Hindlimb muscle (tissue), 1 donor: ENCODE measurements at places on chromosomes 13 and 19. TPM values are rescaled to one million over a fixed set of nuclear protein-coding genes. Genes with fewer than 3 reads are reported as not detected.
A peak's percentile ranks its signal among the peaks of the same experiment; 100 is the strongest.

- DNase-seq, result no peak
Observed at GRCh38 chr13:93169980-93170379, 56.6 kb upstream of the GPC6 start.

- no peak for DNase-seq
Observed at GRCh38 chr13:98515818-98516465, 61.0 kb downstream of the STK24 start.

DNA sequence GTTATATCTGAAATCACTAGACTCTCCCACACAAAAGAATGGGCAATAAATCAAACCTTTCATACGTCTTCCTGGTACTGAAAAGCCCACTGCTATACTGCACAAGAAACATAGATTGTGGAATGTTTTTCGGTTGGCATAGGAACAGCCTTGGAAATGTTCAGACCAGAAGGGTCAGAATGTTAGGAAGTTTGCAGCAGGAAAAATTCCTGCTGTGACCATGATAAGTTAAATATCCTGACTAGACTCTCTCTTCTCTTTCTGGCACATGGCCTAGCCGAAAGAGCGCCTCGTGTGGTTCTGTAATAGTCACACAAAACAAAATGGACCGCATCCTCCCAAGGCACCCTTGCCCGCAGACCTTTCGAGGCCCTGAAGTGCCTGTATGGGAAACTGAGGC, 427.2 kb downstream of the COG6 start:
- DNase-seq, result no peak

GRCh38 chr13:100323937-100324336, 235.0 kb downstream of the PCCA start:
- no peak for DNase-seq

- DNase-seq, result no peak
Observed at GRCh38 chr19:4196587-4197148, 14.2 kb downstream of the ANKRD24 start.

The NPAS1 gene
- 7.0 TPM for polyA plus RNA-seq

- DNase-seq, result no peak
Observed at GRCh38 chr19:38691938-38692457, 44.5 kb downstream of the ACTN4 start.

DNA sequence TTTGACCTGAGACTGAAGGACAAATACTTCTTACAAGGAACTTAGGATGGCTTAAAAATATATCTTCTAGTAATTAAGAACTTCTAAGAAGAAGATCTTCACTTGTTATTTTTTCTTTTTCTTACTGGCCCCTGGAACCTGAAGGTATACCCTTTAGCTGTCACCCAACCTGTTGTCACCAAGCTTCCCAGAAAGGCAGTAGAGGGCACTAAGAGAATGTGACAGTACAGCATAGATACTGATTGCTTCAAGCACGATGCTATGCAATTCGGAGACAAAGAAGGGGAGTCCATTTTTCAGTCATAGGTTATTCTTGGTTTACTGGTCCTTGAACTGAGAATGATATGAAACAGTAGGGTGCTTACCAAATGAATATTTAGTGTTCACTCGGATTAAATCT, 208.3 kb upstream of the PCDH9 start:
- no peak for DNase-seq

The HCST gene
- polyA plus RNA-seq, result 8.3 TPM

DNA sequence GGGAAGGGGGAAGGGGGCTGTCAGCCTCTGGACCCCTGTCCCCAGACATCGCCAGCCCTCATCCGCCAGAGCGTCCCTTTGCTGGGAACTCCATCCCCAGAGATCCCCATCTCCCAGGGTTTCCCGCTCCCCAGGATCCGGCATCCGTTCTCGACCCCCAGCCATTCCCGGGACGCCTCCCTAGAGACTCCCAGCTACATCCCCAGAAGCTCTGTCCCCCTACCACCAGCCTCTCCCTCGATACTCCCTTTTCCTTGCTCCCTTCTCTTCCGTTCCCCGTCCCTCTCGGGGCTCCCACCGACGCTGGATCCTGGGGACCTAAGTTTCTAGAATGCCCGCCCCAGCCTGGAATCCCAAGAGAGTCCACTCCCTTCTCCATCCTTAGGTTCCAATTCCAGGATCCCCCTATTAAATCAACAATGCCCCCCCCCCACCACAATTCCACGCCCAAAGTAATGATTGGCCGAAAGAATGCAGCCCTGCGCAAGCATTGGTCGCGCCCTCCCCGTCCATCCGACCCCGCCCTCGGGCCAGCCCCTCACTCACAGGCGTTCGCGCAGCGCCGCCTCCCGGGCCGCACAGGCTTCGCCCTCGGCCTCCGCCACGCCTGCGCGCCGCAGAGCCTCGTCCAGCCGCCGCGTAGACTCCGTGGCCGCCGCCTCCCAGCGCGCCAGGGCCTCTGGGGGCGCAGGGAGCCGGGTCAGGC, 3.2 kb downstream of the CCDC194 start:
- peak; percentile 93 for DNase-seq

DNA sequence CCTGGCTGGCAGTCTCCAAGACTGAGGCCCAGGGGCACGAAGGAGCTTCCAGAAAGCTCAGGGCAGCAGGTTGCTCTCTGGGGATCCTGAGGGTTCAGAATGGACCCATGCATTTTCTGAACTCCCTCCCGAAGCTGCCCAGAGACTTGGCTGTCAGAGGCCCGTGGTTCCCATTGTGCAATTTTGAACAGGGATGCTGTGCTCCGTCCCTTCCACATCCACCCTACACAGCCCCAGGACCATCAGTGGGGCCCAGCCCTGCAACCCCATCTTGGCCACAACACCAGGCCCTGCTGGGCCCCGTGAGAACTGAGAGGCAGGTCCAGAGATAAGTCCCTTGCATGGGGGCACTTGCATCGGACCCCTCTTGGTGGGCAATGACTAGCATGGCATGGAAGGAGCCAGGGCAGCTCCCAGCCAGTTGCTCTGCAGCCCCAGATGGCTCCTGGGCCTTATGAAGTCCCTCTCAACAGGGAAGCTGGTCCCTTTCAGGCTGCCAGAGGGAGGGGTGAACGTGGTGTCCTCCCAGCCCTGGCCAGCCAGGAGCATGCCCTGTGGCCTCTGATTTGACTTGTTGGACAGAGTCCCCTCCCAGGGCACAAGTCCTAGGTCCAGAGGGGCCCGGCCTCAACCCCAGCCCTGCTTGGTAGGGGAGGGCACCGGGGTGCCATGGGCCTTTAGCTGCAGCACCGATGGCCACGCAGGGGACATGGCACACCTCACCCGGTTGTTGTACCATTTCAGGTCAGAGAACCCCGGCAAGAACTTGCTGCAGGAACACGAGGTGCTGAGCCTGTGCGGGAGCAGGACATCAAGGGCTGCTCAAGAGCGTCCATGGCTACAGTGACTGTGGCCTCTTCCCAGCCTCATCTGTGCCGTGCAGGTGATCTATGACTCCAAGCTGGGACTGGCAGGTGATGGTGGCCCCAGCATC, 17.3 kb upstream of the ZNF14 start:
- DNase-seq, result no peak

DNA sequence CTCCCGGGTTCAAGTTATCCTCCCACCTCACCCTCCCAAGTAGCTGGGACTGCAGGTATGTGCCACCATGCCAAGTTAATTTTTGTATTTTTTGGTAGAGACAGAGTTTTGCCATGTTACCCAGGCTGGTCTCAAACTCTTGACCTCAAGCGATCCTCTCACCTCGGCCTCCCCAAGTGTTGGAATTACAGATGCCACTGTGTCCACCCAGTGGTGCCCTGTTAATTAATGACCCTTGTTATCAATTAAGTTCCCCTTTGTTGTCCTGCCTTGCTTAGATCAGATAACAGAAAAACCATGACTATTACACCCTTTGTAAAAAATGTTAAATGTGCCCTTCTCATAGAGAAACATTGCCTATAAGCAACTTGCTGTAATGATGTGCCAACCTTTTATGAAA, 34.4 kb upstream of the IGFL1 start:
- no peak for DNase-seq

DNA sequence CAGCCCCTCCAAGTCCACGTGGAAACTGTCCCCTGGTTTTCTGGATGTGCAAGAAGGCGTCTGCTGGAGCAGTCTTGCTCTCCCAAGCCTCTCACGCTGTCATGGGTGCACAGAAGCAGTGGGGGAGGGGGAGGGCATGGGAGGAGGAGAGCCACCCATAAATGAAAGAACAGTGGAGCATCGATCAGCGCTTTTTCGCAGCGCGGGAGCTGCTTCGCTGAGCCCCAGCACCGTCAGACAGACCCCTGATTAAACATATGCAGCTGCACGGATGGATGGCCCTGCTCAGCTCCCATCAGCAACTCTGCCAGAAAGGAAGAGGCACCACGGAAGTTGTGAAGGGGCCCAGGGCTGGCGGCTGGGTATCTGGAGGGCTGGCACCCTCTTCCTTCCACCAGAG, 264.9 kb downstream of the UQCRFS1 start:
- DNase-seq, result no peak

DNA sequence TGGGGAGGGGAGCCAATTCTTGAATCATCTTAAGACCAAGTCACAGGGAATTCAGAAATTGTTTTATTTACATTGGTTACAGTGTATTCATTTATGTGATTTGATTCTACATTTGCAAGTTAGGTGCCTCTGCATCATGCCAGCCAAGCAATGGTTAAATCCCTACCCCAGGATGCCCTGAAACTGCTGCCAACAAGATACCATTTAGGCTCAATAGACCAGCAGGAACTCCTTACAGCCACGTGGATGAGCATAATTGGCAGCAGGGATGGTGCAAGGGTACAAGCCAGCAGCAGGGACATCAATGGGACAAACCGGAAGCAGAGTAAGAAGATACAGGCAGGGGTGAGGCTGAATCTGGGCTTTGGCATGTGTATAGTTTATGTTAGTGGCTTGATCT, 72.4 kb upstream of the NBEA start:
- DNase-seq, result no peak

The CEACAM4 gene
- polyA plus RNA-seq, result not detected

DNA sequence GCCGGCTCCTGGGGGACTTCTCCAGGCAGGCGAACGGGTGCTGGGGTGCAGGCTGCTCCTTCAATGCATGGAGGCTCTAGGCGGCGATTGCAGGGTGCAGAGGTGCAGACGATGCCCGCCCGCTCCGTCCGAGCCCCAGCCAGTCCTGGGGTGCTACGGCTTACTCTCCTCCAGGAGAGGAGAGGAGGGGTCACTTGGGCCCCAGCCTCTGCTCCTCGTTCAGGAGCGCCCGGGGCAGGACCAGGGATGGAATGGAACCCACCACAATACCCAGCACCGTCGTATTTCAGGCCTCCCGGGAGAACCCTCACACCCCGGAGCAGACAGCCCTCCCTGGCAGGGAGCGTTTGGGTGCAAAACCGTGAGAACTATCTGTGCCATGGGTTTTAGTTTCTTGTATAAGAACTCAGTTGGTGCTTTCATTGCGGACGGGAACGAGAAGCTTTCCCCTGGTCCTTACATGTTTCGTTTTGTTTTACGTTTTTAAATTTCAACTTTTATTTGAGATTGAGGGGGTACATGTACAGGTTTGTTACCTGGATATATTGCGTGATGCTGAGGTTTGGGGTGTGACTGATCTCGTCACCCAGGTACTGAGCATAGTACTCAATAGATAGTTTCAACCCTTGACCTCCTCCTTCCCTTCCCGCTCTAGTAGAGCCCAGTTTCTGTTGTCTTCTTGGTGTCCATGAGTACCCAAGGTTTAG, 46.8 kb downstream of the ARHGEF18 start:
- DNase-seq, result no peak

The ZNF560 gene
- polyA plus RNA-seq, result 0.53 TPM

- DNase-seq, result no peak
Observed at GRCh38 chr19:38850976-38851621, 1.3 kb upstream of the HNRNPL start.

The JSRP1 gene
- 111 TPM for polyA plus RNA-seq

DNA sequence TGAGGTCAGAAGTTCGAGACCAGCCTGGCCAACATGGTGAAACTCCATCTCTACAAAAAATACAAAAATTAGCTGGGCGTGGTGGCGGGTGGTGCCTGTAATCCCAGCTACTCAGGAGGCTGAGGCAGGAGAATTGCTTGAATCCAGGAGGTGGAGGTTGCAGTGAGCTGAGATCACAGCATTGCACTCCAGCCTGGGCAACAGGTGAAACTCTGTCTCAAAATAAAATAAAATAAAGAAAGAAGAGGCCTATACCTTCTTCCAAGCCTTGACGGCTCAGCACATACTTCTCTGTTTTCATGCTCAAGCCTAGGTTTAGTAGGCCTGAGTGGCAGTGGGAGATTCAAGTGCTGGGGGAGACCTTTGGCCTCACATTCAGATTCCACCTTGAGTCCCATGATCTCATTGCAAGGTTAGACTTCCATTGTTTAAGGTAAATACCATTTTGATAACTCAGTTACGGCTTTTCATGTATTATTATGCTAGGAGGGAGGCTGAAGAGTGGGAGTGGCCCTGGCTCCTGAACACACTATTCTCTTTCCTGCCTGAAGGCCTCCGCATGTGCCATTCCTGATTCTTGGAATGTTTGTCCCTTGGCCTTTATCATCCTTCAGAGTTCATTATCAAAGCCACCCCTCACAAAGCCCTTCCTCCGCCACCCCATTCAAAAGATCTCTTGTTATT, 1.6 kb upstream of the SPINT2 start:
- no peak for DNase-seq

DNA sequence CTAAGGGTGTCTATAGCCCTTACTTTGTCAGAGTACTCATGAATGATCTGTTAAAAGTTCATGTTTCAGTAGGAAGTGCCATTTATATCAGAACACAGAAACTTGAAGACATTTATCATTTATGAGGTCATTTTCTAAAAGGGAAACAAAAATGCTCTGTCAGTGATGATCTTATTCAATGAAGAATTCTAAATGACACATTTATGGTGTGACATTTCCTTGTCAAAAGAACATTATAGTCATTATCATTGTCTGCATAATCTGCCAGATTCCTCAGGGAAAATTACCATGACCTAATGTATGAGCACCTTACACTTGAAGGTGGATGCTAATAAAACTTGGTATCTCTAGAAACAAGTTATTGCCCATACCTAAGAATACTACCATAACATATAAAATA, 853.8 kb upstream of the SLITRK6 start:
- DNase-seq, result no peak

DNA sequence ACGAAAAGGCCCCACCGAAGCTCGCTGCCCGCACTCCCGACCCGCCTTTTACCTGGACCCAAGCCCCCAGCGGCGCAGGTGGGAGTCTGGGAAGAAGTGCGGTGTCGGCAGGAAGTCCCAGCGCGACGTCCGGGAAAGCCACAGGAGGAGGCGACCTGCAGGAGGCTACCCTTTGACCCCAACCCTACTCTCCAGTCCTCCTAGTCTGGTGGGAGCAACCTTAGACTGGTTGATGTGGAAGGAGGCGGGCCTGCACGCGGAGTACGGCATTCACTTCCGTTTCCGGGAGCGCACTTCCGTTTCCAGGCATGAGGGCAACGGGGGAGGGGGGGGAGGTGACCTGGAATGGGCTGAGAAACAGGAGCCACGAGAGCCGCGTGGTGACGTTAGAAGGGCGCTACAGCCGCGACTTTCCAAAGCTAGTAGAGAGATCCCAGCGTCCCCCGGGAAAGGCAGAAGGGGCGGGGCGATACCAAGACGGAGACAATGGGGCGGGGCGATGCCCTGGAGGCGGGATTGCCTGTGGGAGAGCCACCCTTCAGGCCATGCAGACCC, 28.5 kb downstream of the ZNF266 start:
- DNase-seq, result peak; percentile 79
